Activated CD4-positive, alpha-beta memory T cell treated with anti-CD3 and anti-CD28 coated beads for 36 hours (primary cell): ENCODE measurements at places on chromosomes 7 and 10.

- no peak for DNase-seq
Measured at GRCh38 chr7:131956864-131957263, 400.4 kb upstream of the PODXL start.

GRCh38 chr7:148211740-148212151, 378.8 kb upstream of the C7orf33 start:
- no peak for DNase-seq

DNA sequence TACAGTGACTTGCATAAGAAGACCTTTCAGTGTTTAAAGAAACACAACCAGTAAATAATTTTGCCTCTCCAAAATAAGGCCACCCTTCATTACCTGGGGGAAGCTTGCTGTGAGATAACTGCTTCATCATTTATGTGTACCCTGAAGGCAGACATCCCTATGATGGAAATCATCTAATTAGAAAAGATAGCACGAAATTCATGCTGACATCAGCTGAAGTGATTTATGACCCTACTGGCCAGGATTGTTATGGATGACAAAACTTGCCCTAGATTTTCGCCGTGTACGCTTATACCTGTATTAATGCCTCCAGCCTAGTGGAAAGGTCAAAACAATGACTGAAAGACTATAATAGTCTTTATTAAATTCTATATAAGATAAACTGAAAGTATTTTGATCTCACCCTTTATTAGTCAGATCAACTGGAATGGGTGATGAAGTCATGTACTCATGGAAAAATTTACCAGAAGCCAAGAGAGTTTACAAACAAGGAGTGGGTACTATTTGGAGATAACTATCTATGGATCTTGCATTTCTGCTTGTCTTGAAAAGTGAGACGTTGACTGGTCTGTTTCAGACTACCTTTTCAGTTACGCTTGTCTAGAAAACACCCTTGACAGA, 114.2 kb downstream of the PPP1R3A start:
- no peak for DNase-seq

DNA sequence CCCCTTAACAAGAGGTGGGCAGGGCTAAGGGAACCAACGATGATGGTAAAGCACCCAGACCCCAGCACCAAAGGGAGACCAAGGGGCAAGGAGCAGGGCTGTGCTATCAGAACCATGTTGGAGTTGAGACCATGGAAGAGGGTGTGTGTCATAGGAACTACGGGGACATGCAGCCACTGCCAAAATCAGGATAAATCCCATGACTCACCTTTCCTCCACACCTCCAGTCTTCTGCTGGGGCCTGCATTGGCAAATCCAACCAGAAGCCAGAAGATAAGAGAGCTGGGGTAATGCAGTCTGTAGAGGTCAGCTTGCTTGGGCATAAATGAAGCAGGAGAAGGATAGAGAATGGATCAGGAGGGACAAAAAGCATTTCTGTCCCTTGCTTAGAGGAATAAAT, 42.7 kb upstream of the SMARCD3 start:
- no peak for DNase-seq

DNA sequence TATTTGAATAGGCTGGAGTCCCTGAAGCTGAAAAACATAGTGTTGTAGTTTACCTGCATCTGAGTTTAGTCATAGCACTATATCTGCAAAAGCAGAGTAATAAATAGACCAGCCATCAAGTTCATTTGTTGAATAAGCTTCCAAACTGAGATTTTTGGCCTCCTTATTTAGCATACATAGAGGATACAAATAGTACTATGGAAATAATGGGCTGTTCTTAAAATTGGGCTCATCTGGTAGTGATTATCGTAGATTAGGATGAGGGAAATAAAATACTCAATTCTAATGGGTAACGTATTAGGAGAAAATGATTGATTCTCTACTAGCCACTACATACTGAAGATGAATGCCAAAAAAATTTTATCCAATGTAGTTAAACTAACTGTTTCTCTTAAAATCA, 41.4 kb upstream of the TMEM196 start:
- DNase-seq = no peak

- DNase-seq = peak; percentile 30
Measured at GRCh38 chr7:38318803-38319416, 45.5 kb upstream of the TARP start.

DNA sequence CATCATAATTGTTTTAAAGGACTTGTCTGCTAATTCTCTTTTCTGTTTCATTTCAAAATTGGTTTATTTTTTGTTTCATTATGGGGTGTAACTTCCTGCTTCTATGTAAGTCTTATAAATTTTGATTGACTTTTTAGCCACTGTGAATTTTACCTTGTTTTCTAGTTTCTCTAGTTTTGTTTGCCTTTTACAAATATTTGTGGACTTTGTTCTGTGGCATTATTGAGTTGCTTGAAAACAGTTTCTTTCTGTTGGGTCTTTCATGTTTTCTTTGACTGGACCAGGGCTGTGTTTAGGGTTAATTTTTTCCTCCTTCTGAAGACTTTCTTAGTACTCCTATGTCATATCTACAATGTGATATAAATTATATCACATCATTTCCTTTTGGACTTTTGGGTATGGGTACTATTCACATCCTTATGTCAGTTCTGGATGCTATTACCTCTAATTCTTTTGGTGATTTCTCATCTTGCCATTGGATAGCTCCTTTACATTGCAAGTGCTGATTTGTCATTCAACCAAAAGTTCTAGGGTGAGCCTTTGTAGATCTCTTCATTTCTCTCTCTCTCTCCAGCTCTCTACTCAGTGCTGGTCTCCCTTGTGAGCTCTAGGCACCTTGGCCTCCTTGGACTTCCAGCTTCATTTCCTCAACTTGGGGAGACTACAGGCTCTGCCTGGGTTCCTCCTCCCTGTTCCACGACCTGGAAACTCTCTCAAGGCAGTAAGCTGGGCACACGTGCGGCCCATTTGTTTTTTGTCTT, 36.9 kb downstream of the MLLT10 start:
- no peak for DNase-seq

GRCh38 chr7:151157645-151158329, 9.7 kb downstream of the GBX1 start:
- DNase-seq = no peak

DNA sequence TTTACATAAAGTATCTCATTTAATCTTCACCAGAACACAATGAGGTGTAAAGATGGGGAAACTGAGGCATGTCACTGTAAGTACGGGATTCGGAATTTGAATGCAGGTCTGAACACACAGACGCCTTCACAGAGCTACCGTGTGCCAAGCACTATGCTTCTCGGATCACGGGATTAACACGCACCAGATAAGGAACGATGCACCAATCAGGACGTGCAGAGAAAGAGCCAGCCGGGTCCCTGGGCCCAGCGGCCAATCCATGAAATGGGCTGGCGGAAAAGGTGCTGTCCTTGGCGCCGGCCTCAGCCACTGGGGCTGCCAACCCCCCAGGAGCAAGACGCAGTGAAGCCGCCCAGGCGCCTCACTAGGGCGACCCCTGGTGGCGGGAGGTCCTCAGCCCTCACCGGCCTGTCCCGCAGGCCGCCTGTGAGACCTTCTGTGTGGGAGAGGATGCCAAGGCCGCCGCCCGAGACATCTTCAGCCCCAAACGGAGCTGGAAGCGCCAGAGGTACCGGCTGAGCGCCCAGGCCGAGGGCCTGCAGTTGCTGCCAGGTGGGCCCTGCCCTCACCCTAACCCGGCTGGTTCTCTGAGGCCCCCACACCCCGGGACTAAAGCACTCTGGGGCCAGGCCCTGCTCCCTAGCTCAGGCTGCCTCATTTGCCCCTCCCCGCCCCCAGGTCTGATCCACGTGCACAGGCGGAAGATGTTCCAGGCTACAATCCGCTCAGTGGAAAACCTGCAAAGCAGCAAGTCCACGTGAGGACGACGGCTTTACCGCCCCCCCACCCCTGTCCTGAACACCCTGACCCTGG, 15.6 kb downstream of the ATG9B start:
- DNase-seq = peak; percentile 82
